ENCODE measurements at places on chromosomes 12 and 14.

- DNase-seq: no peak
Observed at GRCh38 chr14:59829469-59830337, 40.9 kb downstream of the RTN1 start.

DNA sequence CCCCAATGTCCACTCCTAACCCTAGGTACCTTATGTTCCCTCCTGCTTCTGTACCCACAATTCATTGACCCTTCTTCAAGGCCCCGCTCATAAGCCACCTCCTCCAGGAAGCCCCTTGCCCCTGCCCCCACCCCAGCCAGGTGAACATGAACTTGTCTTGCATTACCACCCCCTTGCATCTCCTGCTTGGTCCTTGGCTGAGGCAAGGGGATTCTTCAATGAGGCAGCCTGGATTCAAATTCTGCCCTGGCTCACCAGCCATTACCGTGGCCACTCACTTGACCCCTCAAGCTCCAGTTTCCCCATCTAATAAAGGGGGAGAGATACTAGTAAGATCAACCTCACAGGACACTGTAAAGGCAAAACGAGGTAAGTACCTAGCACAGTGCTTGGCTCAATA is 193.1 kb downstream of the DICER1 start:
- DNase-seq: no peak

DNA sequence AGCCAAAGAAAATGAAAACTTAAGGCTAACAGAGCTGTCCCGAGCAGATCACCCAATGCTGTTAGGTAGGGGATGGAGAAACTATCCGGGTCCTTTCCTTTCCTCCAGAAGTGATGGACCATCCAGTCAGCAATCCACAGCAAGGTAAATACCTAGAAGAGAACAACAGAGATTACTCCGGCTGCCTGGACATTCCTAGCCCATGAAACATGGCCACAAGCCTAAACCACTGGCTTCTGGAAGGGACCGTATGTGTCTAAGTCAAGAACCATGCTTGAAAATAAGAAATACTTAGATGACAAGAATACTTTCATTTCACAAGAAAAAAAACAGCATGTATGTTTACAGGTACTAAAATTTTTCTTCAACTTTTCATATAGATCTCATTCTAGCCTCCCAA is 152.9 kb downstream of the SLC41A2 start:
- no peak for DNase-seq

GRCh38 chr12:117098361-117099217 is 627 bp downstream of the TESC start:
- DNase-seq: no peak

- no peak for DNase-seq
Observed at GRCh38 chr12:123741937-123742572, 20.0 kb upstream of the DNAH10 start.

GRCh38 chr14:70664698-70665447 is 23.2 kb downstream of the TTC9 start:
- DNase-seq: no peak

DNA sequence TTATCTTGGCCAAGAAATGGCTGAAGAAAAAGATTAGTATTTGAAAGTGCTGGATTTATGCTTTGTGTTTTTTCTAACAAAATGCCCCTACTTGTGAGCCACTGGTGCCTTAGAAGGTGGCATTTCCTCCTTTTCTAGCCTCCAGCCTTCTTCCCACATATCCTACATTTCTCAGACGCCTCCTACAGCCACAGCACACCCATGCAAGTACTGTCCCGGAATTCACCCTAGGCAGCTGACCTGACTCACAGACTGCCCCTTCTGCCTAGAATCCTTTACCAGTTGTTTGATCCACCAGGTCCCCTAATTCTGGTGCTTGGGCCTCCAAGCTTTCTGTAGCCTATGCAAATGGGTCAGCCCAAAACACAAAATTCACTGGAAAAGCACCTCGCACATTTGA is 166.0 kb downstream of the FOXN3 start:
- no peak for DNase-seq

- DNase-seq: no peak
Observed at GRCh38 chr12:64757771-64758170, 1.4 kb downstream of the GNS start.

GRCh38 chr14:50766338-50766886 is 64.5 kb downstream of the NIN start:
- no peak for DNase-seq

DNA sequence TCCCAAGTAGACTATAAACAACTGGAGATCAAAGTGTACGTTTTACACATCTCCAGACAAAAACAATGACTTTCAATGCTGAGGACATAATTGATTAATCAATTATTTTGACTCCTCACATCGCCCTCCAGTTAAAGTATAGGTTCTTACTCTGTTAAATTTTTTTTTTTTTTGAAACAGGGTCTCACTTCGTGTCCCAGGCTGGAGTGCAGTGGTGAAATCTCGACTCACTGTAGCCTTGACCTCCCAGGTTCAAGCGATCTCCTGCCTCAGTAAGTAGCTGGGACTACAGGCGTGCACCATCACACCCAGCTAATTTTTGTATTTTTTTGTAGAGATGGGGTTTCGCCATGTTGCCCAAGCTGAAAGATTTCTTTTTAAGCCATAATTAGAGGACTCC is 938 bp upstream of the CCNB1IP1 start:
- DNase-seq: no peak

- DNase-seq: no peak
Observed at GRCh38 chr14:26293909-26294308, 303.9 kb downstream of the NOVA1 start.

GRCh38 chr14:19851365-19851764 is 23.6 kb upstream of the OR4K2 start:
- DNase-seq: no peak

- no peak for DNase-seq
Observed at GRCh38 chr14:87994974-87995373, 2.0 kb upstream of the GALC start.

DNA sequence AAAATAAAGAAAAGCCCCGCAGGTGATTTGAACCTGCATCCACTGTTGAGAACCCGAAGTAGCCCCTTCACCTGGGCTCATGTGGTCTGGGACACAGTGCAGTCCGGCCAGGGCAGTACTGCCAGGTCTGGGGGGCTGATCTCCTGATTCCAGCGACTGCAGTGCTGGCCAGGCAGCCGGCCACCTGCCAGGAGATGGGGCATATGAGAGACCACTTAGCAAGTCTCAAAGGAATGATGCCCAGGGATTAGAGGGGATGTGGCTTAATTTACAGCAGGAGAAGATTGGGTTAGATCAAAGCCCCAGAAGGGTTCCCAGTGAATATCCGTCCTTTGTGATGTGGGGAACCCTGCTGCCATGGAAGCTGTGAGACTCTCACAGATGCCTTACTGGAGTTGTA is 113.3 kb downstream of the PRMT8 start:
- DNase-seq: no peak

DNA sequence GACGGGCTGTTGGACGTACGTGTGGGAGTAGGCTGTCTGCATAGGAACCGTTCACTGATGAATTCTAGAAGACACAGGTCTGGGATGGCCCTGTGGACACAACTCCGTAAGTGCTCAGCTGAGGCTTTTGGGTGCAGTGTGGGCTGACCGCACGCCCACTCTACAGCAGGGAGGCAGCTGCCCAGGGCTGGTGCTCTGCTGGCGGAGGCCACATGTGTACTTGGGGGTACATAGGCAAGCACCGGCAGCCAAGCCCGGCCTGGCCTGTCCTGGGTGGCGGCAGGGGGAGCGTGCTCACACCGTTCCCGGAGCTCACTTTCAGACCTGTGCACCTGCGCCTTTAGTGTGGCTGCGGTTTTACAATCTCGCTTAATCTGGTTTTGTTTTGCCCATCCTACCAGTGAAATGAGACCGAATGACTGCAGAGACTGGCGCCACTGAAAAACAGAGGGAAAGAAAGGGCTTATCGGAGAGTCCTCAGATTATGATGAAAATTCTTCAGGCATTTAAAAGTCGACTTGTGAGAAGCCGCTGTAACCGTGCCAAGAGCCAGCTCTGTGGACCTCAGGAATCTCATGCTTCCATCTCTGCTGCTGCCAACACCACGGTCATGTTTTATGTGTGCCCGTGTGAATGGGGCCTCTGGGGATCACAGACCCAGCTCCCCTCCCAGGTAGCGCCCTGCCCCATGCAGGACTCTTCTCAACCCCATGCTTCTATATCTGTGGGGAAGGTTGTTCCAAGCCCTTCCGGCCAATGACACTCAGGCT is 45.8 kb downstream of the SSH1 start:
- no peak for DNase-seq

DNA sequence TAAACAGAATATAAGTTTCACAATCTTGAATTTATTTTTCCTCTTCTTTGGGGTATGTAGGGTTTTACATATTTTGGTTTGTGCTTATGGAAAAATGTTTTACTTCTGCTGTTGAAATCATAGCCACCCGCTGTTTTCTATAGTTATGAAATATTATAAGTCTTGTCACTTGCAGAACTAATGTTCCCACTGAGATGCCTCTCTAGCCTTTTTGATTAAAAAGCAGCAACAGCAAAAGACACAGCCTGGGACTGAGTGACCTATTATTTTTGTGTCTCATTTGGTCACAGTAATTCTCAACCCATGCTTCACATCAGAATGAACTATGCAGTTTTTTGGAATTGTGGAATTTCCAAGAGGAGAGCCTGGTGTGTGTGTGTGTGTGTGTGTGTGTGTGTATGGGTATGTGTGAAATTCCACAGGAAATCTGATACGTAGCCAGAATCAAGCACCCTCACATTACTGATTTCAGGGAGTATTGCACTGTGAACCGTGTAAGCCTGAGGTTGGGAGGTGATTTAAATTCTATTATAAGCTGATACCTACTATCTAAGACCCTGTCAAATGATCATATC is 55.7 kb upstream of the FRMD6 start:
- DNase-seq: no peak

GRCh38 chr12:11773889-11774677 is 124.6 kb downstream of the ETV6 start:
- no peak for DNase-seq

- no peak for DNase-seq
Observed at GRCh38 chr12:74980510-74980909, 229.1 kb downstream of the KCNC2 start.

DNA sequence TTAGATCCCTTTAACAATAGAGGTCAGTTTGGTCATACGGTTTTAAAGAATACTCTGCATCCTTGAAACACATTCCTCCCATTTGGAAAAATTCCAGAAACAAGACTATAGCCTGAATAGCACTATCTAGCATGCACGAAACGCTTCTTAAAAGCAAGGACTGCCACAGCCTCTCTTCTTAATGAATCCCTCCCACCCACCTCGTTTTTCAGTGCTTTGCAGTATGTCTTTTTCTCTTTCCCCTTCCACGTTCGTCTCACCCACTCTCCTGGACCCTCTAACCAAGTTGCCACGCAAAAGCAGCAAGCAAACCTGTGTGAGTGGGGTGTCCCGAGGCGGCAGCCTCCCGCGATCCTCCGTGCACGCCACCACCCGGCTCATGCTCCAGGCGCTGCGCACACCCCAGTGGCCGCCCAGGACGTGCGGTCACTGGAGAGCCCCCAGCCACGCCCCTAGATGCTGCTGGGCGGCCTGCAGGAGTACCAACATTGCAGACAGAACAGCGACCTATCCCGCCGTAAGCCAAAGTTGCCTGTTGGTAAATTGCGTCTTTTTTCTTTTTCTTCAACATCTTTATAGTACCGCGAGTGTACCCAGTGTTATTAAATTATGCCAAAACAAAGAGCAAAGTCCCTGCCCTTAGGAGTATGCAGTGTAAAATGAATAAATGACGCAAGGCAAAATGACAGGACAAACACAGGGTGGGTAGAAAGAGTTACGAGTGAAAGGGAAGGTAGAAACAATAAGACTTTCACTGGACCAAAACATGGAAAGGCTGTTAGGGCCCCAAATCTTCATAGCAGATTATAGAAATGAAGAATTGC is at the start of gene SLC38A4:
TSS of gene SLC38A4 (minus strand) at position 407 of the 824 bp plus-strand sequence. CDS start 32,926 bp downstream, outside the sequence.
- no peak for DNase-seq

GRCh38 chr14:52485350-52485960 is 66.8 kb downstream of the TXNDC16 start:
- DNase-seq: no peak

DNA sequence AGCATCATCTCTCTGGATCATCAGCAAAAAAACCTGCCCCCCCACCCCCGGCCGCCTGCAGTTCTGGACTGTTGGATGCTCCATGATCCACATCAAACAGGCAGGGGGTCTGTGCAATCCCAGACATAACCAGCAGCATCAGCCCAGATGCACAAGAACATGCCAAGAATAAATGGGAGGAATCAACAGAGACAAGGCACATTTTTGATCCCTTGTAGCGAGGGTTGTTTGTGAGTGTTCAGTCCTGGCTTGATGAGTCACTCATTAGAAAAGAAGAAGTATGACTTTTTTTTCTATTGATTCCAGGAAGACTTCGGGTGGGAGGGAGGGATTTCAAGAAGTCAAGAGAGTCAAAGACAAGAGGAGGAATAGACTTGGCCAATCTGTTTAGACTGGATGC is 244.2 kb downstream of the KSR2 start:
- no peak for DNase-seq

DNA sequence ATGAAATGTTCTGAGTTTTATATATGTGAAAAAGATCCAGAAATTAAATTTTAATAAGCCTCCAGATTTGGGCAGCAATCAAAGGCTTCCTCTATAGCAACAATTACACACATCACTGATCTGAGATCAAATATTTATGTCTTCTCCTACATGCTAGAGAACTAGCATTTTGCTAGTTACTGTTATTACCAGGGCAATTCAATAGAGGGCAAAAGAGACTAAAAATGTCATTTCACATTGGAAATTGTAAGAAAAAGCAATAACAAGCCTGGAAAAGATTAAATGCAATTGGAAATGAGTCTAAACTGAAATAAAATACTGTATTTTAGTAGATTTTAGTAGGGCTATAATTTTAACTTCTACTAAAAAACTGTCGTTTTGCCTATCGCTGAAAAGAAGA is 32.6 kb upstream of the ANO6 start:
- no peak for DNase-seq

GRCh38 chr12:93348575-93349435 is 28.9 kb upstream of the NUDT4 start:
- DNase-seq: no peak

DNA sequence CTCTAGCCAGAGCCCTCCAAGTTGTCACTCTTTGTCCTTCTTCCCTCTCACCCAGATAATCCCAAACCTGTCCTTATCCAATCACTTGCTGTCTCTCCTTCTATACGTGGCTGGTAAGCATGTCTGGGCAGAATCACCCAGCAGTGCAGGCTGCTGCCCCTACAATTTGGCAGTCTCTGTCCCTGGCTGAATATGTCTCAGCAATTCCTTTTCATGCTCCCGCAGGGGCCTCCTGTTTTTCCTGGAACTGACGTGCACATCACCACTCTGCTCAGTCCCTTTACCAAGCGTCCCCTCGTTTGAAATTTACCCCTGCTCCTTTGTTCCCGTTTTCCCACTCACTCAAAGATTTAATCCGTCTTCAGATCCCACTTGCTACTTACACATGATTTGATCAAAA is 80.0 kb downstream of the ST8SIA1 start:
- no peak for DNase-seq

- no peak for DNase-seq
Observed at GRCh38 chr12:62098132-62098531, 162.1 kb upstream of the USP15 start.

GRCh38 chr14:64614805-64615391 is 65.1 kb downstream of the PPP1R36 start:
- no peak for DNase-seq

Data from stimulated activated CD4-positive, alpha-beta T cell treated with anti-CD3 and anti-CD28 coated beads, Interleukin-1b, Interleukin-23, amount 100 ng/mL, for 24 hours (primary cell).